ENCODE measurements at places on chromosomes 6 and 20.

- no peaks in the 10 kb centered on the region for H3K4me1 ChIP-seq
- no peaks in the 10 kb centered on the region for H3K27me3 ChIP-seq
- H3K4me3 ChIP-seq, result no peak overlapping the region
- H3K27ac ChIP-seq, result no peak overlapping the region
These were observed 665.7 kb upstream of the SLC35B3 start for GRCh38 chr6:9100869-9101580.

- peaks cover 18% of the 10 kb centered on the region for H3K4me1 ChIP-seq
- no peak for DNase-seq
- no peaks in the 10 kb centered on the region for H3K27me3 ChIP-seq
- H3K4me3 ChIP-seq, result no peak overlapping the region
These were observed 32.6 kb upstream of the GRM4 start for GRCh38 chr6:34178357-34179105.

GRCh38 chr6:148557796-148558321, 189.0 kb upstream of the UST start:
- no peak overlapping the region for H3K4me3 ChIP-seq
- no peak for DNase-seq
- no peaks in the 10 kb centered on the region for H3K27me3 ChIP-seq
- H3K36me3 ChIP-seq, result no peaks in the 10 kb centered on the region

GRCh38 chr6:113662688-113663333, 194.3 kb upstream of the MARCKS start:
- H3K4me1 ChIP-seq, result no peaks in the 10 kb centered on the region
- no peak for DNase-seq
- H3K36me3 ChIP-seq, result no peaks in the 10 kb centered on the region
- H3K27me3 ChIP-seq, result no peaks in the 10 kb centered on the region

DNA sequence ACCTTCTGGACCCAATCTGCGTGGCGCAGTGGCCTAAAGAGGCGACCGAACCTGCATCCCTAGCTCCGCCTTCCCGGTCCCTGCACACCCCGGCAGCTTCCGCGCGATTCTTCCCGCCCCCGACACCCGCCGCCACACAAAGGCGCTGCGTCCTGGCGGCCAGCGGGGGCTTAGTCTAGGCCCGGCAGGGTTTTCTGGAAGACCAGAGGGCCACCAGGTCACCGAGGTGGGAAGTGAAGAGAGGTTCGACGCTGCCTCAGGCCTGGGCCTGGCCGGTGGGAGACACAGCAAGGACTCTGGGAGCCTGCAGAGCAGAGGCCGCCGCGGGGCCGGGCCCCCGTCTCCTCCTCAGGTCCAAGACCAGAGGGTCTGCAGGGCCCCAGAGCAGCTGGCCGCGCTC, 154.9 kb downstream of the OR2B2 start:
- H3K27me3 ChIP-seq, result no peaks in the 10 kb centered on the region
- peak overlapping the region; percentile 23 for H3K27ac ChIP-seq
- no peaks in the 10 kb centered on the region for H3K36me3 ChIP-seq

DNA sequence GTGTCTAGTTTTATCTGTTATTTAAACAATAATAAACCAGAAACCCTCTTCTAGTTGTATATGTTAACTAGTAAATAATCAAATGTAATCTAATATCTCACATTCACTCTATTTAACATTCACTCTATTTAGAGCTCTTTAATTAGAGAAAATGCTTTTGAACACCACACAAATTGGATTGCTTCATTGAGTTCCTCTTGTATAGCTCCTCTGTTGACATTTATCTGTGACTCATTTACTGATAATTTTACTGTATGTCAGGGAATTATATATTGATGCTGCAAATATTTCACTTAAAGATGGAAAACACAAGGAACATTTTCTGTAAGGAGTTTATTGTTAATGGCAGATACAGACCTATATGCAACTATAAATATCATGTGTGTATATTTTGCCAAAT, 594.6 kb downstream of the COL12A1 start:
- no peaks in the 10 kb centered on the region for H3K36me3 ChIP-seq
- no peak overlapping the region for H3K4me3 ChIP-seq
- H3K27me3 ChIP-seq, result no peaks in the 10 kb centered on the region
- no peak overlapping the region for H3K27ac ChIP-seq
- no peaks in the 10 kb centered on the region for H3K4me1 ChIP-seq

- no peak overlapping the region for H3K4me3 ChIP-seq
- DNase-seq, result no peak
- H3K4me1 ChIP-seq, result no peaks in the 10 kb centered on the region
- no peak overlapping the region for H3K27ac ChIP-seq
- no peaks in the 10 kb centered on the region for H3K36me3 ChIP-seq
- H3K27me3 ChIP-seq, result no peaks in the 10 kb centered on the region
These were observed 77.6 kb downstream of the RIN2 start for GRCh38 chr20:19835533-19836222.

DNA sequence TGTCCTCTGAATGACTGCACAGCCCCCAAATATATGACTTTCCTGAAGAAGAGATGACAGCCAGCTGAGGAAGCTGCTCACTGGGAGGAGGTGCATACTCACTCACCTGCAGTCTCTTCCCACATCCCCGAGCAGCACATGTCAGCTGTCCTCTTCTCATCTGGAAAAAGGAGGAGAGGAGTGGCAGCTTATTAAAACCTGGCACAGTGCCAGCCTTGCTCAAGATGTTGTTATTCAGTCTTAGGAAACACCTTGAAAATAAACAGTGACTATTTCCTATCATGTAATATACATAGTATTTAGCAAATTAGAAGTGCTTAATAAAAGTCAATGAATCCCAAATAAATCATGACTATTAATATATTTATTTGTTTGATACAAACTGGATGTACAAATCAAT, 232.9 kb downstream of the EPM2A start:
- DNase-seq, result no peak
- no peak overlapping the region for H3K4me3 ChIP-seq
- H3K27ac ChIP-seq, result no peak overlapping the region
- no peaks in the 10 kb centered on the region for H3K27me3 ChIP-seq
- H3K4me1 ChIP-seq, result no peaks in the 10 kb centered on the region

DNA sequence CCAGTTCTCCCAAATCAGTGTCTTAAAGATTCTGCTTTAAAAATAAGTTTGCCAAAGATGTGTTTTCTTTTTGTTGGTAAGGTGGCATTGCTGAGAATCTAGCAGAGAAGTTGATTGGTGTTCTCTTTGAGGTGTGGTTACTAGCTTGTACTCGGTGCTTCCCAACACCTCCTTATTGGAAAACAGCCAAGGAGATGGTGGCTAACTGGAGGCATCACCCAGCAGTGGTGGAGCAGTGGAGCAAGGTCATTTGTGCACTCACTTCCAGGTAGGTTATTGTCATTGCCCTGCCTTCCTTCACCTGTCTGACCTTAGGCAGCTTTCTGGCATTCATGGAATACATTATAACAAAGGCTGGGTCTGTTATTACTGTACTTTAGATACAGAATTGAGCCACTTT, 26.7 kb downstream of the RALGAPB start:
- no peaks in the 10 kb centered on the region for H3K27me3 ChIP-seq
- H3K36me3 ChIP-seq, result peaks cover 60% of the 10 kb centered on the region
- H3K4me1 ChIP-seq, result no peaks in the 10 kb centered on the region
- no peak for DNase-seq
- no peak overlapping the region for H3K4me3 ChIP-seq

- H3K4me1 ChIP-seq, result no peaks in the 10 kb centered on the region
- no peak for DNase-seq
- H3K27ac ChIP-seq, result no peak overlapping the region
- no peak overlapping the region for H3K4me3 ChIP-seq
These were observed 28.4 kb upstream of the CDH22 start for GRCh38 chr20:46336735-46337134.

DNA sequence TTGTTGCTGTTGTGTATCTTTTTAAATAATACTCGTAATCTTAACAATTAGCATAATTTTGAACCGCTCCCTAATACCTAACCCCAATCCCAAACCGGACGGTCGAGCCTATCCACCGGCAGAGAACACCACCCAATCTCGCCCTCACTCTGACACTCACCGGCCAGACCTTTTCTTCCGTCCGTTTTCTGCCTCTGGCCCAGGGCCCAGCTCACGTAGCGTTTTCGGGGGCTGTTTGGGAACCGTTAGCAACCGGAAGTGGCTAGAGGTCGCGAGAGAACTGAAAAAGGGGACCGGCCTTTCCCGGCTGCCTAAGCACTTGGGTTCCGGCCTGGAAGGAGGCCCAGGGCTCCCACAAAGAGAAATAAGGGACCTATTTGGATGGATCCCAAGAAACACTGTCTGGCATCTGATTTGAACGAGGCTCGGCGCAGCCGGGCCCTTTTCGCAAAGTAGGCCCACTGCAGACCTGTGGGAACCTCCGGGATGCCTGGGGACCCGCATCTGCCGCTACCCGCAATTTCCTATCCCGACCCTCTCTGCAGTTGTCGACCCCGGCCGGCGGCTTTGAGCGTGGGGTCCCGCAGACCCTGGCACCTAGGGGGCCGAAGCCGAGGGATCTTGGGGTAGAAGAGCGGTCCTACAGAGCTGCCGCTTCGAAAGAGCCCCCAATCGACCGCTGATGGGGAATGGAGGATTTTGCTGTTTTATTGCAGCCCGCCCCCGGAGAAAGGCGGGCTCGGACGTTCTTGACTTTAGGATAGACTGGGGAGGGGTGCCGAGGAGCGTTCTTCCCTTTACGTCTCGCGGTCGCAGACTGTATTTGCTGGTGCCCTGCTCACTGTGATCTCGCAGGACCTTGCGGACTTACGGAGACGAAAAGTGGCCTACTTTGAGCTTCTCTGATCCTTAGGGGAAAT, 4.8 kb upstream of the ZKSCAN8 start:
- no peaks in the 10 kb centered on the region for H3K27me3 ChIP-seq
- no peaks in the 10 kb centered on the region for H3K36me3 ChIP-seq
- peak overlapping the region; percentile 78 for H3K4me3 ChIP-seq
- H3K27ac ChIP-seq, result peak overlapping the region; percentile 97
- H3K4me1 ChIP-seq, result peaks cover 12% of the 10 kb centered on the region

GRCh38 chr6:47203266-47203937, 106.3 kb downstream of the TNFRSF21 start:
- DNase-seq, result no peak
- no peak overlapping the region for H3K27ac ChIP-seq
- H3K36me3 ChIP-seq, result no peaks in the 10 kb centered on the region
- H3K4me3 ChIP-seq, result no peak overlapping the region
- no peaks in the 10 kb centered on the region for H3K4me1 ChIP-seq

DNA sequence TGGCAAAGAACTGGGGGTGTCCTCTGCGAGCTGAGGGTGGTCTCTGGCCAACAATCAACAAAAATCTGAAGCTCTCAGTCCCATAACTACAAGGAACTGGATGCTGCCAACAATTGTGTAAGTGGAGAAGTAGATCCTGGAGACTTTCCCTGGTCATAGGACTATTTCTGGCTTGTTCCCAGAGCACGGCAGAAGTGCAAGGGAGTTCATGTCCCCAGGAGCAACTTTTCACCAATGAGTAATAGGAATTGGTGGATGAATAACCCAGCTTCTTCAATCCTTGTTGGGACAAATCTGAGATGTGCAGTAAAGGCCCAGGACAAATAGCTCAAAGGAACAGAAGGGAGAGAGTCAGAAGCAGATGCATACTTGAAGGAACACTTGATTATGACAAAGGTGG, 95.5 kb downstream of the QRSL1 start:
- no peaks in the 10 kb centered on the region for H3K27me3 ChIP-seq
- H3K36me3 ChIP-seq, result no peaks in the 10 kb centered on the region
- no peak overlapping the region for H3K4me3 ChIP-seq

GRCh38 chr20:43975096-43975768, 60.6 kb downstream of the TOX2 start:
- DNase-seq, result no peak
- H3K4me1 ChIP-seq, result no peaks in the 10 kb centered on the region
- H3K4me3 ChIP-seq, result no peak overlapping the region
- H3K36me3 ChIP-seq, result no peaks in the 10 kb centered on the region

DNA sequence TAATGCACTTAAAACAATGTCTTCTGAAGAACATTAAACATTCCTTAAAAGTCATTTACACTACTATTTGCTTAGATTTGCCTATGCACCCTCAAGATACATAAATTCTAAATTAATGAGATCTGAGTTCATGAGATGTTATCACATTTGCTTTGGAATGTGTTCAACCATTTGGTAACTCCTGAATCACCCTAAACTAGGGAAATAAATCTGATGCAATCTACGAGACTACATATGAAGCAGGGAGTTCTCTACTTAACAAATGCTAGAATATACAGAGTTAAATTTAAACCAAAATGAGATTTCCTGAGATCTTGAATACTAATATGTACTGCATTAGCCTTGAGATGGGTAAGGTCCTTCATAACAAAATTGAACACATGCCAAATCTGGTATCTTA, 170.1 kb downstream of the CLIC5 start:
- no peak overlapping the region for H3K27ac ChIP-seq
- no peaks in the 10 kb centered on the region for H3K4me1 ChIP-seq
- no peak overlapping the region for H3K4me3 ChIP-seq
- DNase-seq, result no peak
- no peaks in the 10 kb centered on the region for H3K27me3 ChIP-seq

GRCh38 chr20:41003143-41003935, 25.3 kb upstream of the TOP1 start:
- peaks cover 7% of the 10 kb centered on the region for H3K4me1 ChIP-seq
- peak; percentile 69 for DNase-seq
- H3K4me3 ChIP-seq, result peak overlapping the region; percentile 43
- no peaks in the 10 kb centered on the region for H3K36me3 ChIP-seq
- peak overlapping the region; percentile 83 for H3K27ac ChIP-seq

DNA sequence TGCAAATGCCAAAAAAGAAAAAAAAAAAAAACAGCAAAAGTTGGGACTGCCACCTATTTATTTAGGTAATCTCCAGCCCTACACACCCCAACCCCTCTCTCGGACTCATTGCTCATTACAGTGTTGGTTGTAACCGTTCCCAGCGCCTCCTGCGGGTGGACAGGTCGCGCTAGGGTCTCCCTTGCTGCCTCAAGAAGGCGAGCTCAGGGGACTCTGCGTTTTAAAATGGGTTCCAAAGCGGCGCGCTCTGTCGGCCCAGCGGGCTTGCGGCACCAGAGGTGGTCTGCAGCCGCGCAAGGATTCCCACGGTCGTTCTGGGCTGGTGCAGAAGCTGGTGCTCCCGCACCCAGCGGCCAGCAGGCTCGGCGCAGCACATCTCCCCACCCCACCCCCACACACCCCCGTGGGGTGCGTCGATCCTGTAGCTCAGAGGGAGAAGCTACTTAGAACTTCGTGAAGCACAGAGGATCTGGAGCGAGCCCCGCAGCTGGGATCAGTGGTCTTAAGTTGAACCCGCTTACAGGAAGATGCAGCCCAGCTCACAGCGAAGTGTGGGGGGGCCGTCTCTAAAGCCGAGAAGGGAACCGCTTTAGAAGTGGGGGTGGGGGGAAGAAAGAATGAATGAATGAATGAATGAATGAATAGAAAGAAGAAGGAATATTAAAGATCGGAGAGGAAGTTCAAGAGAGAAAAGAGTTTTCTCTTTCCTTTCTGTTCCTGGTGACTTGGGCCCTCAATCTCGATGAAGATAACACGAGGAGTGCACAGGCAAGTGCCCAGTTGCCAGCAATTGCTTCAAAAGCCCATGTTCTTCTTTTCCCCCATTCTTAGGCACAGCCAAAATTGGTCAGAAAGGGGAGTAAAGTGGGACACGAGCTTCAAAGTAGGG, 780 bp downstream of the TFAP2A start:
- H3K4me1 ChIP-seq, result peaks cover 29% of the 10 kb centered on the region
- no peak overlapping the region for H3K4me3 ChIP-seq
- no peak overlapping the region for H3K27ac ChIP-seq
- H3K27me3 ChIP-seq, result peaks cover 85% of the 10 kb centered on the region
- H3K36me3 ChIP-seq, result no peaks in the 10 kb centered on the region
